DMS 273 treated with DMSO at 0.1 percent for 48 hours (cell line): ENCODE measurements at places on chromosomes 6 and 20.

DNA sequence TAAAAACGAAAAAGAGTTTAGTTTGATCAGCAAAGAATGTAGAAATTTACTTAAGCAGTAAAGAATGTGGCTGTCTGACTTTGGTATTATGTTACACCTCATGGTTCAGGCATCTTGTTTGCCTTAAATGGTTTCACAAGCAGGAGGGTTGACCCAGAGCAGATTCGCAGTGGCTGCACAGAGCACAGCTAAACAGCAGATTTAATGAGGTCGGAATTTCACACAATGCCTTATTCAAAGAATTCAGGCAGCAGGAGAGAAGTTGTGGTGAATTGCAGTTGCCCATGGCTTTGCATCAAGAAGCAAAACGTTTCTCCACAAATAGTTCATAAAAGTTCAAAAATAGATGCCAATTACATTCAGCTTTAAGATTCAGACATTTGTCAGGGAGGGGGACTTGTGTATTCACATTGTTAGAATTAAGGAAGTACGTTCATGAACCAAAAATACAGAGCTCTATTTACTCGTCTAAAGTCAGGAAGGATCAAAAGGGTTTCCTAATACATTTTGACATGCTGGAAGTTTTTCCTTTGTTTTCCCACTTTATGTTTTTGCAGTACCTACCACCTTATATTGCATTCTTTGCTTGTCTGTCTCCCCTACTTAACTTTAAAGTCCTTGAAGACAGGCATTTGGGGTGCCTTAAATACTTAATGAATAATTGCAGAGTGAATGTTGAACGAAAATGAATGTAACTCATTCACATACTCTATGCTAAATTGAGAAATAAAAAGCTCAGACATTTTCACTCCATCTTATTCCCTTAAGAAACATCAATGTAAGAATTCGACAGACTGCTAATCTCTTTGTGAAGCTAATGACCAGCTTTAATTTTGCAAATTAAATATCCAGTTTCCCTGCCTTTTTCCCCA, 1163.6 kb upstream of the CITED2 start:
- DNase-seq, result peak; percentile 34

DNA sequence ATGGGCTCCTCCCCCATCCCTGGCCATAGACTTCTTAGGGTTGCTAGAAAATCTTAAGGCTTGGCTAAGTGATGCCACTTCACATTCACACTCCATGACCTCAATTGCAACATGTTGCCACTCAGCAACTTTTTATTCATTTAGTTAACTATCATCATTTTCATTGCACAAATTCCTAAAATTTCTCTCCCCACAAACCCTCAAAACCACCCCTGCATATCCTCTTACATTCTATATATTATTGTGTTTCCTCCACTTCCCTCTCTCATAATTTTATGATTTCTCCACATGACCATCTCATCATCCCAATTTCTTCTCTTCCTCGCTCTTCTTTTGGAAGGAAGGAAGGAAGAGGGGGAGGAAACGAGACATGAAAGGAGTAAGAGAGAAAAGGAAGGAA, 436.0 kb downstream of the HACE1 start:
- DNase-seq, result no peak

- peak; percentile 36 for DNase-seq
Observed at GRCh38 chr20:1212607-1213396, 9.5 kb downstream of the C20orf202 start.

- DNase-seq, result no peak
Observed at GRCh38 chr6:6492675-6493074, 95.8 kb upstream of the LY86 start.

- DNase-seq, result no peak
Observed at GRCh38 chr6:22667855-22668254, 98.5 kb downstream of the HDGFL1 start.

DNA sequence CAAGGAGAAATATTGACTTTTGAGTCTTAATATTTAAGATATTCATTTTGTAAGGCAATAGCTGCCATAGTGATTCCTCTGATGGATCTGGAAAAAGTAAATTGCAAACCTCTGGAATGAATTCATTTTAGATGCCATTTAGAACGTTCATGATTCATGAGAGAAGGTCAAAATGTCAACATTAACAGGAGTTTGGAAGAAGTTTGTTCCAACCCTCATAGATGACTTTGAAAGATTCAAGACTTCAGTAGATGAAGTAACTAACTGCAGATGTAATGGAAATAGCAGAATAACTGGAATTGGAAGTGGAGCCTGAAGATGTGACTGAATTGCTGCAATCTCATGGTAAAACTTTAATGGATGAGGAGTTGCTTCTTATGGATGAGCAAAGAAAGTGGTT, 100.9 kb upstream of the CCN2 start:
- no peak for DNase-seq

GRCh38 chr6:125995972-125996580, 9.7 kb downstream of the TRMT11 start:
- peak; percentile 31 for DNase-seq

DNA sequence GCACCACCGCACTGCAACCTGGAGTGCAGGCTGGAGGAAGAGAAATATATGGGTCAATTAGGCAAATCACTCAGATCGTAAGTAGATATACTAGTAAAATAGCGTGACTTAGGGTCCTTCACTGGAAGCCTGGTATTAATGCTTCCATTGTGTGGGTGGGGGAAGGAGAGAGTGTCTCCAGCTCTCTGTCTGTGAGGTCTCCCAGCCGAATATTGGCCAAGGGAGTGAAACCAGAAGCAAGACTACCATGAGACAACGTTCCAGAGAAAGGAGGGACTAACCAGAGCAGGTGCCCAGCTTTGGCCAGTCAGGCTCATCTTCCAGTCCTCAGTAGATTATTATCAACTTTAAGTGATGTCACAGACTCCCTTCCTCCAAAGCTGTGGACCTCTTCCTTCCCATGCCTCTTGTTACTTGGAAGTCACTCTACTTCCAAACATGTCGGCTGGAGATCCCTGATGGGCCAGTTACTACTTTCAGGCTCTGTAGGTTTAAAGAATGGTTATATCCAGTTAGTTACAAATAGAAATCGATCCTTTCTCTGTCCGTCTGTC, 28.8 kb downstream of the MTHFD1L start:
- no peak for DNase-seq

DNA sequence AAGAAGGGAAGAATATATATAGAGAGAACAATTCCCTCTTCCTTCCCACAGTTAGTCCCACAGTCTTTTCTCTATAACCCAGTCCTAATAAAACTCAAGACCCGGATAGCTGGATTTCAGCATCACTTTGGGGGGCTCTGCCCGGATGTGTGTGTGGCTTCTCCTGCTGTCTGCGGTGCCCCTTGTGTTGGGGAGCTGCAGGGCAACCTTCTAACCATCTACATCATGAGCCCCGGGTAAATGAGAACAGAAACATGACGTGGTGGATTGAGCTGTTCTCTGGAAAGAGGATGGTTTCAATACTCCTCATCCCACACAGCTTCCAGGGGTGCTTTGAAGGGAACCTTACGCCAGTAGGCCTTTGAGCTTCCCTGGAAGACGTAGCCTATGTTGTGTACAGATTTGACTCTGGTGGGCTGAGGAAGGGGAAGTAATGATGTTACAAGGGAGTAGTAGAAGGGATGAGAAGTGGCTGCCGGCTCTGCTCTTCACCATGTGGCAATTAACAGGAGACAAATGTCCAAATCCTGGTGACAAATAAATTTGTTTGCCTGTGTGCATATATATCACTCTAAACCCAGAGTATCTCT, 13.5 kb upstream of the PRDM1 start:
- no peak for DNase-seq

DNA sequence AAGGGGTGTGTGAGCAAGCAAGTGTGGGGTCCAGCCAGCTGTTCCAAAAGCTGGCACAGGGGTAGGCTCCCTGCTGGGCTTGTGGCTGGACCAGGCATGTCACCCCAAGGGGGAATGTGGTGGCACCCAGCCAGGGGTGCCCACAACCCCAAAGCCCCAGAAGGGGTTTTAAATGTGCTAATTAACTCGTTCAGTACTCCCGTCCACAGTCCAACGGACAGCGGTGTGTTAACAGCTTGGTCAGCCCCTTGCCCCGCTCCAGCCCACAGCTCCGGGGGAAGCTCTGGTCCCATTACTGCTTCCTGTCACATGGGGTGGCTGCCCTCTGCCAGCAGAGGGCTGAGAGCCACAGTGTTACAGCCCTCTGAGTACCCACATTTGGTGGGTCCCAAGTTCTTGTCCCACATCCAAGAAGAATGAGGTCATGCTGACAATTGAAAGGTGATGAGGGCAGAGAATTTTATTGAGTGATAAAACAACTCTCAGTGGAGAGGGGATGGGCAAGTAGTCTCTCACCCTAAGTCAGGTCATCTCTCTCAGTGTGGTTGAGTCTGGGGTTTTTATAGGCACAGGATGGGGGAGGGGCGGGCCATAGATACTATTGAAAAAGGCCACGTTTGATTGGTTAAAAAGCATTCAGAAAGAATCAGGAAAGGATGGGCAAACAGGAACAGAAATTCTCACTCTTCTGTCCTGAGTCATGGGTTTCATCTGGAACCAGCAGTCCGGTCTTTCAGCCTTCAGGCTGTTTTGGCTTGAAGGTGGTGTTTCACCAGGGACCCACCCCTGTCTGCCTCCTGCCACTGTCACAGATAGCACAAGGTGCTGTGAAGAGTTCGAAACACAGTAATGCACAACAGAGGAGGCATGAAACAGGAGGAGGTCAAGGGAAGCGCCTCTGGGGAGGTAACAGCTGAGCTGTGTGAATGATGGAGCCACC, 238.5 kb downstream of the NFATC2 start:
- no peak for DNase-seq

DNA sequence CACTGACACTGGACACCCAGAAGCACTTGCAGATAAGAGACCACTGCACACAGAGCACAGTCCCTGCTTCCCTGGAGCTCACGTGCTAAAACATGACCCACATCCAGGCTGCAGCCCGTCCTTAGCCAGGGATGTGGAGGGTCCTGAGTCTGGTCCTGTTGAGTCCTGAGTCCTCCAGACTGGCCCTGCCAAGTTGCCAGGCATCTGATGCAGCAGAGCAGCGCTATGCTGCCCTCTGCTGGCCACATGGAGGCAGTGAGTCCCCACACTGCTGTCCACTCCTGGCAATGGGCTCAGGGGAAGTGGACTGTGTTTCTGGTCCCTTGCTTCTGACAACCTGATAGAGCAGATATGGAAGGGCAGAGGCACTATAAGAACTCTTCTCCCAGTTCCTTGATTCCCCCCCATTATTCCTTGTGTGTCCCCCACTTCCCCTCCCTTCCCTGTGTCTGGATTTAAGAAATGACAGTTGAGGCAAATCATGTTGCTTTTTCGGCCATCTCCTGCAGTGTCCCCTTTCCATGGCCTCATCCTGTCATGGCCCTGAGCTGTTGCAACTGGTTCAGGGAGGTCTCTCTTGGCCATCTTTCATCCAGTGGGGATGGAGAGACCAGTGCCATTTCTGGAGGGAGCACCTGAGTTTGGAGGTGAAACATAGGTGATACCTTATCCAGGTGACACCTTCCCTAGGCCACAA, 86.0 kb downstream of the DHX35 start:
- no peak for DNase-seq

- no peak for DNase-seq
Observed at GRCh38 chr20:22583773-22584521, 425 bp downstream of the FOXA2 start.
